ENCODE measurements at places on chromosomes 6 and 20.
A peak's percentile ranks its signal among the peaks of the same experiment; 100 is the strongest.

DNA sequence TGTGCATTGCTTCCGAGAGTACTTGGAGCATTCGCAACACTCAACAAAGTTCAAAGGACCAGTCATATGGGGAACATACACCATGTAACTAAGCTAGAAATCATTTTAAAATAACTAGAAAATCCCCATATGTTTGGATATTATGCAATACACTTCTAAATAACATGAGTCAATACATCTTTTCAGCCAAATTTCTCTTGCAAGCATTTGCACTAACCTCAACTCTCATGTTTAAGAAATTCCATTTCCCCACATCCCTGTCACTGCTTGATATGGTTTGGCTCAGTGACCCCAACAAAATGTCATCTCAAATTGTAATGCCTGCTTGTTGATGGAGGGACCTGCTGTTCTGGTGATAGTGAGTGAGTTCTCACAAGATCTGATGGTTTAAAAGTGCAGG is 85.7 kb upstream of the CST7 start:
- DNase-seq: no peak

DNA sequence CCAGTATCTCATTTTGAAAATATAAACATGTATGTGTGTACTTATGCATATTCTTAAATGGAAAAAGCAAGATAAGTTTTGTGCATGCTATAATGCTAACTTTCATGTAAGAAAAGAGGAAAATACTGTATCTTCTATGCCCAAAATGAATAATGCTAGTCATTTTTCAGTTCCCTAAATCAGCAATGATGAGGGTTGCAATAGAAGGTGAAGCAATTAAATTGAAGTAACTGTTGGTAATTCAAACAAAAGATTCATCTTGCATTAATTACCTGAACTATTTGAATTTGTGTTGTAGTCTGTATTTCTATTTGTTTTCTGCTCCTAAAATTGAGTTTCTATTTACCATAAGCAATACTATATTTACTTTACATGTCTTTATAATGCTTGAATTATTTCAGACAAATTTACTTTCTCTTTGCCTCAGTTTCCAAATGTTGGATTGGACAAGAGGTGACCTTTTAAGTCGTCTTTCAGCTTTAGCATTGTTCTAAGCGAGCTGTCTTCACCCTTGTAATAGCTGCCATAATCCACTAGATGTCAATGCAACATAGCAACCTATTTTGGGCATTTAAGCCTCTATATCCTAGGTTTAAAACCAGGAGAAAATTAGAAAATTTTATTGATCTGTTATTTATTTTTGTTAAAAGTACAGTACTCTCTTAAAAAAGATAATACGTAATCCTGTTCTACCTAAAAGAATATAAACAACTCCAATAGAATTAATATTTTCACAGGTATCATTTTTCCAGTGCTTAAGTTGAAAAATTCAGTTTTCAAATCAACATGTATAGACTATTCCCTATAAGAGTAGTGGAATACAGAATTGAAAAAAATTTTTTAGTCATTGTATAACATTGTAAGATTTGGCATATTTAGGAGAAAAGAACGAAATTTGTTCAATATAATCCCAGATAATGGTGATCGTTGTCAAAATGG is 52.3 kb upstream of the IFNGR1 start:
- DNase-seq: no peak

- DNase-seq: no peak
Observed at GRCh38 chr20:59600472-59600871, 3.9 kb upstream of the PHACTR3 start.

GRCh38 chr6:82589509-82590206 is 226.0 kb downstream of the TPBG start:
- DNase-seq: no peak

DNA sequence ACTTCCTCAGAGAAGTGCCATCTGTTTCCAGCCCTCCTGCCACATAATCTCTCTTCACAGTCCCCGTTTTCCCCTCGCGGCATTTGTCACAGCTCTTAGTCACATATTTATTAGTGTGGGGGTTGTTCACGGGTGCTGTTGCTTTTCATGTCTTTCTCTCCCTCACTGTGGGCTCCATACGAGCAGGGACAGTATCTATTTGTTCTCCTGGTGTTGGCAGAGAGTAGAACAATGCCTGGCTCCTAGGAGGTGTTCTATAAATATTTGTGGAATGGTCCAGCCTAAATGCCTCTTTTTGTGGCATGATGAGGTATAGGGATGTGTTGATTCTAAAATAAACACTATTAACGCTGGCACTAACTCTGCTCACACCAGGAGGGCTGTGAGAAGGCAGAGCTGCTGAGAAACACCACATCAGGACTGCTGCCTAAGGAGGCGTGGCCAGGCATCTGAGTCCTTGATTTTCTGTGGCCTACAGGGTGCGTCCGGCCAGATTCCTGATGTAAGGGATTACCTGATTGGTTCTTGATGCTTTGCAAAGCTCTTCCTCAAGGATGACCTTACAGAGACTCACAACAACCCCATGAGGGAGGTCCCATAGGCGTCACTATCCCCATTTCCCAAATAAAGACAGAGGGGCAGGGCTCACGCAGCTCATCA is 219.8 kb upstream of the ARID1B start:
- DNase-seq: no peak

DNA sequence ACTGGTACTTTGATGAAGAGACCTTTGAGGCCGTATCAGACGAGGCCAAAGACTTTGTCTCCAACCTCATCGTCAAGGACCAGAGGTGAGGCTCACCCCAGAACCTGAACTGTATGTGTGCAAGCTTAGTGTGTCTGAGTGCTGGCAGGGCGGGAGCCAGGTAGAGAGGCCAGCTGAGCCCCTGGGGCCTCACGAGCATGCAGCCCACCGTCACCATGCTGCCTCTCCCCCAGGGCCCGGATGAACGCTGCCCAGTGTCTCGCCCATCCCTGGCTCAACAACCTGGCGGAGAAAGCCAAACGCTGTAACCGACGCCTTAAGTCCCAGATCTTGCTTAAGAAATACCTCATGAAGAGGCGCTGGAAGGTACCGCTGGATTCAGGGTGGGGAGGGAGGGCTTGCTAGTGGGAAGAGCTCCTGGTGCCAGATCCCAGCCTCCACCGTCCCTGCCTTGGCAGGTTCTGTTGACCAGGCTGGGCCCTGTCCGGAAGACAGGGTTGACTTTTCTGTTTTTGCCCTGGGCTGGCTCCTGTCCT is 12.7 kb downstream of the MYLK2 start:
- no peak for DNase-seq

DNA sequence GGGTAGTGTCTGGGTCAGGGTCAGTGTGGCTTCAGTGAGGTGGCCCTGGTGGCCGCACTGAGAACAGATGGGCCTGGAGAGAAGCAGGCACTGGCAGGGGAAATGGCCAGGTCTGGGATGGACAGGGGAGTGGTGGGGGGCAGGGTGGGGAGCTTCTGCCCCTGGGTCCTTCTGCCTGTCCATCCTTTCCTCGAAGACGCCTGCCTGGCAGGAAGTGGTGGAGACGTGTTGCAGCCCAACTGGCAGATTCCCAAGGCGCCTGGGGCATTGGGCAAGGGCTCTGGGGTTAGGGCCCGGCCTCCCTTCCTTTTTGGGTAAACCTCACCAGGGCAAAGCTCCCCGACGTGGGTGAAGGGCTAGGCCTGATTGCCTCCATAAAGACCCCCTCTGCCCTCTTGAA is 10.4 kb downstream of the SRC start:
- DNase-seq: no peak

DNA sequence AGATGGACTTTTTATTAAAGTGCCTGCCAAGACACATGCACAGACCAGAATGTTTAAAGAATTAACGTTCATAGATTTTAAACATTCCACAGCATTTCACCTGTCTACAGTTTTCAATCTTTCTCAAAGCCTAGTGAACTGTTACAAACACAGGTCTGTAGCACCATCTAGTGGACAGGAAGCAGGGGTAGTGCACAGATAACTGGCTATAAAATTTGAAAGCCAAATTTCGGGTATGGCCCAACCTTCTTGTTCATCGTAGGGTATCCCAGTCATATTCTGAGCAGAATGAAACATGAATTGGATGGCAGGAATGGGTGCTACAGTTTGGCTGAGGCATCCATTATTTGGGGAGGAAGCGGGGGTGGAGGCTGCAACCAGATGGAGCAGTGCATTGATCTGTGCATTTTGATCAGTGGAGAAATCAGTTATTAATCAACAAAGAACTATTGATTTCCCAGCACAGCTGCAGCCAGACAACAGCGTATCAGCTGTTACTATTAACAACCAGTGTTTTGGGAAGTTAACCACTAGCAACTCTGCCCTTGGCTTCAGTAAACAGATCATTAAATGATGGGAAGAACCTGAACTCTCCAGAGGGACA is 56.1 kb upstream of the B3GAT2 start:
- no peak for DNase-seq

GRCh38 chr6:119147101-119148053 is 68.9 kb upstream of the FAM184A start:
- DNase-seq: no peak

GRCh38 chr20:38935285-38935684 is 9.1 kb downstream of the FAM83D start:
- no peak for DNase-seq

DNA sequence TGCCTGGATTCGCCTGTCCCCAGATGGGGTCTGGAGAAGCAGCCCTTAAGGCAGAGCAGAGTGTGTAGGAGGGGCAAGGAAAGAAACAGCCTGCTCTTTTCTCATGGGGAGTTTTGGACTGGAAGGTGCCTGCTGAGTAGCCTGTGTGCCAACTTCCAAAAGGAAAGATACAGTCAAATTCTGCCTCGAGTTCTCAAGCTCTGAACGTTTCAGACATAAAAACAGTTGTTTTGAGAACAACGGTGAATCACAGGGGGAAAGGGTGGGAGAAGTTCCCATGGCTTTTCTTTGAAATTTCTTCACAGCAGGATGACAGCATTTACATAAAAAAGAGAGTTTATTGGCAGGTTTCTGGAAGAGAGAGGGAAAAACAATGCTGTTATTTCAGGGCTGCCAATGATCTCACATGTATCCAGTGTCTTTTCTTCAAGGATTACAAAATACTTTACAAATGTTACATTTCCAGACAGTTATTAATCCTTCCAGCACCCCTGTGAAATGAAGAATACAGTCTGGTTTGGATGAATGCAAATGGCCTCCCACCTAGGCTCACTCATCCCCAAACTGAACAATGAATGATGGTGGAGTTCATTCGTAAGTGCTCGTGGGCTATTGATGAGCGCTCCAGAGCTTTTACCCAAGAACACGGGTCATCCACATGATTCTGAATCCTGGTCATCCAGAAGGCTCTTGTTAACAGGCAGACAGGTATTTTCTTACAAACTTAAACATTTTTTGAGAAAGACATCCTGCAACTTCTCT is 33.8 kb upstream of the ECI2 start:
- no peak for DNase-seq

DNA sequence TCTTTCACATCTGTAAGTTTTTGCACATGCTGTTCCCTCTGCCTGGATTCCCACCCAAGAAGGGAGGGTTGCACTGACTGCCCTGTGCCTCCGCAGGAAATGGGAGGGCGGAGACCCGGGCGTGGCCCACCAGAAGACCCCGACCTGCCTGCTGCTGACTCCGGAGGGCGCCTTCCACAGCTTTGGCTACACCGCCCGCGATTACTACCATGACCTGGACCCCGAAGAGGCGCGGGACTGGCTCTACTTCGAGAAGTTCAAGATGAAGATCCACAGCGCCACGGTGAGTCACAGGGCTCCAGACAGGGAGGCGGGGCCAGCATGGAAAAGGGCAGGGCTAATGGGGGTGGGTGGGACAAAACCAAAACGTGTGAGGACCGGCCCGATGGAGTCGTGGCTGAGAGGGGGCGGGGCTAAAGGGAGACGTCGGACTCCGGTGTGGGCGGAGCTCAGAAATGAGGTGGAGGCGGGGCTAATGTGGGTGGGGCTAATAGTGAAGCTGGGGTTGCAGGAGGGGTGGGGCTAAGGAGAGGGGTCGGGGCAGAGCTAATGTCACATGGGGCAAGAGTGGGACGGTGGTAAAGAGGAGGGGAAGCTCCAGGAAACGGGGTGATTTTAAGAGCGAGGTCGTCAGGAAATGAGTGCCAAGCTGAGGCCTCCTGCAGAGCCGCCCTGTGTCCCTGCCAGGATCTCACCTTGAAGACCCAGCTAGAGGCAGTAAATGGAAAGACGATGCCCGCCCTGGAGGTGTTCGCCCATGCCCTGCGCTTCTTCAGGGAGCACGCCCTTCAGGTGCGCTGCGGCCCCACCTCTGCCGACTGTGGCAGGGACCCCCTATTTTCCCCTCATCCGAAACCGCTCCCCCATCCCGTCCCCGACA is 12.6 kb downstream of the HSPA12B start:
- peak; percentile 75 for DNase-seq

- no peak for DNase-seq
Observed at GRCh38 chr20:60078351-60079250, 120.4 kb downstream of the CDH26 start.

- DNase-seq: no peak
Observed at GRCh38 chr6:7827142-7827541, 83.4 kb downstream of the TXNDC5 start.

GRCh38 chr20:56348305-56348693 is 10.5 kb upstream of the FAM210B start:
- no peak for DNase-seq

- no peak for DNase-seq
Observed at GRCh38 chr20:60365064-60365666, 406.9 kb downstream of the CDH26 start.

DNA sequence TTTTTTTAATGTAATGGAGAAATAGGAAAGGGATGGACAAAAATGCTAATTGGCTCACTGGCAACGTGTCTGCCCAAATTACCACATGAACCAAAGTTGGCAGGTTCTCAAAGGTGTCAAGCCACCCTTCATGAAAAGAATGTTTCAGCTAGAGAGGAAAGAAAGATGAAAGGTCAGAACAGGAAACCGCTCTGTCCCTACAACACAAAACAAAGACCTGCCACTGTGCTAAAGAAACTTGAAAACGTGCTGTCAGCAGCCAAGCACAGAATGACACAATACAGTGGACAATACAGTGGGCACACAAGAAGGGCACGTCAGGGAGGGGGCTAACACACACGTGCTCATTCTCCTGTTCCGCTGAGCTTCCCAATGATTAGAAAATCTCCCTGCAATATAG is 4.9 kb downstream of the PREP start:
- DNase-seq: no peak

DNA sequence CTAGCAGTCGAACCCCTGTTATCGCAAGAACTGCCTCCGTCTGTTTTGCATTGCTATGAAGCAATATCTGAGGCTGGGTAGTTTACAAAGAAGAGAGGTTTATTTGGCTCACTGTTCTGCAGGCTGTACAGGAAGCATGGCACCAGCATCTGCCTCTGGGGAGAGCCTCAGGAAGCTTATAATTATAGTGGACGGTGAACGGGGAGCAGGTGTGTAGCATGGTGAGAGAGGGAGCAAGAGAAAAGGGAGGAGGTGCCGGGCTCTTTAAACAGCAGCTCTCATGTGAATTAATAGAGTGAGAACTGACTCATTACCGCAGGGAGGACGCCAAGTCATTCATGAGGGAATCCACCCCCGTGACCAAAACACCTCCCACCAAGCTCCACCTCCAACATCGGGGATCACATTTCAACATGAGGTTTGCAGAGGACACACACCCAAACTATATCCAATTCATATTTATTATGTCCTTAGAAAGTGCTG is 172.6 kb upstream of the KCNG1 start:
- DNase-seq: no peak

- DNase-seq: no peak
Observed at GRCh38 chr6:103079867-103080266, 1686.4 kb downstream of the GRIK2 start.

- DNase-seq: no peak
Observed at GRCh38 chr20:63399596-63400375, 38.6 kb upstream of the CHRNA4 start.

Data from activated T-cell treated with anti-CD3 and anti-CD28 coated beads, Interleukin-2, amount 50 U/mL, for 1 hour (primary cell).